ENCODE measurements at places on chromosomes 4 and X. TPM values are rescaled to one million over a fixed set of nuclear protein-coding genes. Genes with fewer than 3 reads are reported as not detected.

GRCh38 chr4:184437565-184438265, 36.6 kb downstream of the IRF2 start:
- H3K27me3 ChIP-seq, result no peaks in the 10 kb centered on the region
- no peak overlapping the region for H3K4me3 ChIP-seq
- H3K4me1 ChIP-seq, result peaks cover 78% of the 10 kb centered on the region

DNA sequence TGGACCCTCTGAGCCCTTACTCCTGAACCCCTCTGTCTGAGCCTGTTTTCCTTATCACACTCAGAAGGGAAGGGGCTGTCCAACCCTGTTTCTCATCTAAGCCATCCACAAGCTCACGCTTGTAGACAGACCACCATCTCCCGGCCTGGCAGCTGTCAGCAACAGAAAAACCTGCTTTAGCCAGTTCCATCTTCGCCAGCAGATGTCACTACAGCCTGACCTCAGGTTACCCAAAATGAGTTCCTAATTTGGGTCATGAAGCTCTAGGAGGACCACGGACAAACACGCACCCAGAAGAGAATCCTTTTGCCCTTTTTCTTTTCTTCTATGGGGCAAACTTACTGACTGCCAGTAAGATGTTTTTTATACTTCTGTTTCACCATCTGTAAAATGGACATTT, 445.4 kb downstream of the BCOR start:
- H3K4me3 ChIP-seq, result no peak overlapping the region
- H3K4me1 ChIP-seq, result no peaks in the 10 kb centered on the region
- H3K27me3 ChIP-seq, result no peaks in the 10 kb centered on the region
- no peak for DNase-seq

The PARM1 gene
- 5.1 TPM for polyA plus RNA-seq

DNA sequence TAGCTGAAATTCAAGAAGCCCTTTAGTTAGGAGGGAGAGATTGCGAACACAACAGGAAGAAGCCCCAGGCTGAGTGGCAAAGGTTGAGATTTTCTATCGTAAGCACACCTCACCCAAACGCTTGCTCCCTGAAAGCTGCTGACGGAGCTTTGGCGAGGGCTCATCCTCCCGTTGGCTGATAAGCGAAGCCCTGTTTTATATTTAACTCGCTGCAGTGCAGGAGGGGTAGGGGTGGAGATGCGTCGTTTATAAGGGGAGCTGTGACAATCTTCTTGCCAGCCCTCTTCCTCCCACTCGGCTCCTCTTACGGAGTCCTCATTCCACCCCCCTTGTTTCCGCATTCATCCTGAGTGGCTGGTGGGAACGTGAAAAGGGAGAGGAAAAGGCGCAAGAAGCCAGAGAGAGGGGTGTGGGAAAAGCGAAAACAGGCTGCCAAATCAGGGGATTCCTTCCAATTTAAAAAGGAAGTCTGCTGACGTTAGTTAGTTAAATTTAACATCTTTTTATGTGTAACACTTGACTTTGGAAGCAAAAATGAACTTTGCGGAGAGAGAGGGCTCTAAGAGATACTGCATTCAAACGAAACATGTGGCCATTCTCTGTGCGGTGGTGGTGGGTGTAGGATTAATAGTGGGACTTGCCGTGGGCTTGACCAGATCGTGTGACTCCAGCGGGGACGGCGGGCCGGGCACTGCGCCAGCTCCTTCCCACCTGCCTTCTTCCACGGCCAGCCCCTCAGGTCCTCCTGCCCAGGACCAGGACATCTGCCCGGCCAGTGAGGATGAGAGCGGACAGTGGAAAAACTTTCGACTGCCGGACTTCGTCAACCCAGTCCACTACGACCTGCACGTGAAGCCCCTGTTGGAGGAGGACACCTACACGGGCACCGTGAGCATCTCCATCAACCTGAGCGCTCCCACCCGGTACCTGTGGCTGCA, at the start of gene ENPEP:
Gene ENPEP, plus strand, starts transcription at position 275 of the 938 bp plus-strand sequence. Its CDS starts 260 bp downstream, at position 535.
- H3K36me3 ChIP-seq, result no peaks in the 10 kb centered on the region
- H3K4me3 ChIP-seq, result peak within 1 kb of the TSS; percentile 29
- peak; percentile 80 for DNase-seq
- peak within 1 kb of the TSS; percentile 13 for H3K27ac ChIP-seq
- peaks cover 13% of the 10 kb centered on the region for H3K4me1 ChIP-seq

Measured in stomach (tissue), 19 donors.